ENCODE measurements at places on chromosomes 2 and 18.
A peak's percentile ranks its signal among the peaks of the same experiment; 100 is the strongest.

DNA sequence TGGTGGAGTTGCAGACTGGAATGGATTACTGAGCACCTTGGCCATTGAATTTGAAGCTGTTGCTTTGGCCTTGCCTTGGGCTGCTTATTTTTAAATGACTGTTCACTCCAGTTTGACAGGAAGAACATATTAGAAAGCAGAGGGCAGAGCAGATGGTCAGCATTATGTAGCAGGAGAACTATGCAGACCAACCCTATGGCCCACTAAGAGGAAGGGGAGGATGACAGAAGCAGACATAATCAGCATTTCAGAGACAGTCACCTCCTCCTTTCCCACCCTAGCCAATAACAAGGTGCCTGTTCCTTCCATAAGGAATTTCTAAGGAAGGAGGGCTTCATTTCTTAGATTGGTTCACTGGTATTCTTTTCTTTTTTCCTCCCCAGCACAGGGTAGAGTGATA, 2.4 kb downstream of the CHRNA1 start:
- no peak for DNase-seq

- DNase-seq: no peak
These were observed 12.9 kb upstream of the NCKAP5 start for GRCh38 chr2:133581010-133581760.

GRCh38 chr2:186588421-186588820, 1.4 kb upstream of the ITGAV start:
- no peak for DNase-seq

- no peak for DNase-seq
These were observed 201.9 kb upstream of the TRIB2 start for GRCh38 chr2:12514631-12515437.

DNA sequence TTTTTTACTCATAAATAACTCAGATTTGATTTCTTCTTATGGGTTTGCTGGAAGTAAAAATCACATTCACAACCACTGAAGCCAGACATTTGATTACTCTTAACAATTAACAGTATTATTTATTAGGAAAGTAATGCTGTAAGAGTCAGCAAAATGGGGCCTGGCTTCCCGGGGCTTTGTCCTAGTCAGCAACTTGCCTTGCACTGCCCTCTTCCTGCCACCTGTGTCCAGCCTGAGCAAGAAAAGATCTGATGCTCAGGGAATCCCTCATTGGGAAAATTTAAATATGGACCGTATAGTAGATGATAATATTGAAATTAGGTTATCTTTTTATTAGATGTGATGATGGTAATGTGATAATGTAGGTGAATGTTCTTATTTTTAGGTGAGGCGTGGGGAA, 30.8 kb upstream of the ACYP2 start:
- no peak for DNase-seq

DNA sequence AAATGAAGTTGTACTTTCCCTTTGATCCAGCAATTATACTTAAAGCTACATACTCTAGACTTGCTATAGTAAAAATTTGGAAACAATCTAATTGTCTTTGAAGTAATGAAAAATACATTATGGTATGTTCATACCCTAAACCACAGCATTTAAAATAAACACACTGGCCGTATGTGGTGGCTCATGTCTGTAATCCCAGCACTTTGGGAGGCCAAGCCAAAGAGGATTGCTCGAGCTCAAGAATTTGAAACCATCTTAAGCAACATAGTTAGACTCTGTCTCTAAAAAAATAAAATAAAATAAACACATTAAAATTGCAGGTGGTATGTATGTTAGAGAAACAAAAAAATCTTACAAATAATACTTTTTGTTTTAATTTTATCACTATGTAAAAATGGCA, 208.1 kb upstream of the KLHL14 start:
- DNase-seq: no peak

- DNase-seq: no peak
These were observed 19.0 kb upstream of the FAM178B start for GRCh38 chr2:97005353-97005752.

DNA sequence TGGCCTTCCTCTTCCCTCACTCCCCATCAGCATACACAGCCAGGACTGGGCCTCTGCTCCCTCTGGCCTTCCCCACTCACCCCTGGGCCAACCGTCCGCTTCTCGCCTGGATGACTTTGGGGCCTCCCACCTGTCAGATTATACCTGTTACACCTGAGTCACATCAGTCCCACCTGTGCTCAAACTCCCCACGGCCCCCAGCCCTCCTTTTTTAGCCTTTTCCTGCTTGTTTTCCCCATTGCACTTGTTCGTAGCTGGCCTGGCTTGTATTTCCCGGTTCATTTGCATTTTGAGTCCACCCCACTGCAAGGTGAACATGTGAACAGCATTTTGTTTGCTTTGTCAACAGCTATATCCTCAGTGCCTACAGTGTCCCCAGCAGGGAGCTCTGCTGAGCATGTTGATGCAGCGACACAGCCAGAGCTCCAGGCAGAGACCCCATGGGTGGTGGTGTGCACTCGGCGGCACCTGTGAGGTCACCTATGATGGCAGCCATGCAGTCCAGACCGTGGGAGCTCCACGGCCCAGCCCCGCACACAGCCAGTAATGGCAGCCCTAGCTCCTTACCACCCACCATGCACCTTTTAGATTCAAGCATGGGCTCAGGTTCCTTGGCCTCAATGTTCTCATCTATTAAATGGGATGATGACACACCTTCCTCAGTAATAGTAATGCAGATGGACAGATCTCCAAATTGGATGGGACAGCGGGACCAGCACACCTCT, 276.4 kb upstream of the HS6ST1 start:
- no peak for DNase-seq

- no peak for DNase-seq
These were observed 1154.4 kb downstream of the DPP10 start for GRCh38 chr2:115596659-115597375.

- no peak for DNase-seq
These were observed 42.3 kb downstream of the AAK1 start for GRCh38 chr2:69601179-69601612.

DNA sequence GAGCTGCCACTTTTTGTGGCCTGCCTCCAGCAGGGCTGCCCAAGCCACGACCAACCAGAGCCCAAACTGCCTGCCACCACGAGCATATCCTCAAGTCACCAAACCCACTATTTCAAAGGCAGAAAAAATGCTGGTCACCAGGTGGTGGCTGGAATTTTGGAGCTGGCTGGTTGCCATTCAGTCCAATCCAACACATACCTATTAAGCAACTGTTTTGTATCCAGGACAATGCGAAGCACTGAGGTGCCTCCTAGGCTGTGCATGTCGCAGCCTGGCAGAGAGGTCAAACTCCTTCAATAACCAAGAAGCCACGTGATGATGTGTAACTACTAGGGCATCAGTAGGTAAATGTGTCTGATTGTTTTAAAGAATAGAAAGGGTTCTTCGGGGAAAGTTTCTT, 108.3 kb upstream of the PPP1CB start:
- no peak for DNase-seq

DNA sequence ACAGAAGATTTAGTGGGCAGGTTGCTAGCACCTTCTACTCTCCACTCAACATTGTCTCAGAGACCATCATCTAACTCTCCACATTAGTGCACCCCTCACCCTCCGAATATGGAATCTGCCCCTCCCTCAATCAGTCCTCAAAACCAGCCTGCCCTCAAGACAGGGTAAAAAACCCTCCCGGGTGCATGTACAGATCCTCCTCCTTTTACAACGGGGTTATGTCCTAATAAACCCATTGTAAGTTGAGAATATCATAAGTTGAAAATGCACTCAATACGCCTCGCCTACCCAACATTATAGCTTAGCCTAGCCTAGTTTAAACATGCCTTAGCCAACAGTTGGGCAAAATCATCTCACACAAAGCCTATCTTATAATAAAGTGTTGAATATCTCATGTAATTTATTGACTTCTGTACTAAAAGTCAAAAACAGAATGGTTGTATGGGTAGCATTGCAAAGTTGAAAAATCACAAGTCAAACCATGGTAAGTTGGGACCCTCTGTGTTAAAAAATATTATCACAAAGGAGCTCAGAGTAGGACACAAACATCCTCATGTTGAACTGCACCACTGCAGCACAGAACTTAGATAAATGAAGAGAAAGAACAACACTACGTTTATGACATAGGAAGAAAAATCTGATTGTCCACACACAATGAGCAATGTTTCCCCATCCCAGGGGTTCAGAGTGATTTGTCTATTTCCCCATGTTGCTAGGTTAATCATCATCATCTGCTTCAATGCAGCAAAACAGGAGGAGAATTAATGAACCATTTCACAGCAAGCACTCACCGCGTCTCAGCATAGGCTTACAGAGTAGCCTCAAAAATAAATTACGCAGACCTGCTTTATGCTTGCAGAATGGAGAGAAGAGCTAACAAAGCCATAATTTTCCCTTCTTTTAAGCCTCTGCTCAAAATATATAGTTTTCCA, 184.1 kb upstream of the ARL4C start:
- DNase-seq: no peak

GRCh38 chr2:4258563-4258962, 555.2 kb downstream of the DCDC2C start:
- no peak for DNase-seq

- DNase-seq: no peak
These were observed 104.0 kb downstream of the HIBCH start for GRCh38 chr2:190215620-190216019.

DNA sequence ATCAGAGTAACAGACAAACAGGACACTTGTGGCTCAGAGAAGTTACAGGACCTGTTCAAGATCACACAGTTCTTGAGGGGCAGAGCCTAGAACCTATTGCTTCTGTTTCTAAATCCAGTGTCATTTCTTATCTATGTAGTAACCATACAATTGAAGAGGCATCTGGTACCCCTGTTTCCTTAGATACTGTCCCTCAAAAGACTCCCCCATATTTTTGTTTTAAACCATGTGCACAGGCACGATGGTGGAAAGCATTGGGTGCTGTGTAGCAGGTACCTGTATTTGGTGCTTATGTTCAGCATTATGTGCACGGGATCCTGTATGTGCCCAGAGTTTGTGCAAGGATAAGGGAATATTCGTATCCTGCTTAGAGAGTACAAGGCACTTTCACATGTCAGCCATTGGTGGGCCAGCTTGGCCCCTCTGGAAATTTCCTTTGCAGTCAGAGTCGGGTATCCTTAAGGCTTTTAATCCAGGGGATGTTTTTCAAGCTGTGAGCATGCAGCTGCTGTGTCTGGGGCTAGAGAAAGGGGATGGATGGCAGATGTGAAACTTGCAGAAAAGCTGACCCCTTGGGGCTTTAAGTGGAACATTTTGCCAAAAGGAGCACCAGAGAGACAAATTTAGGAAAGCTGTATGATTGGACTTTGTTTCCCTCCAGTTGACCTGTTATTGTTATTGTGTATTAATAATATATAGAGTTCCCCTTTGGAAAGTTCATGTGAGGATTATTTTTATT, 2.1 kb downstream of the LBH start:
- no peak for DNase-seq

DNA sequence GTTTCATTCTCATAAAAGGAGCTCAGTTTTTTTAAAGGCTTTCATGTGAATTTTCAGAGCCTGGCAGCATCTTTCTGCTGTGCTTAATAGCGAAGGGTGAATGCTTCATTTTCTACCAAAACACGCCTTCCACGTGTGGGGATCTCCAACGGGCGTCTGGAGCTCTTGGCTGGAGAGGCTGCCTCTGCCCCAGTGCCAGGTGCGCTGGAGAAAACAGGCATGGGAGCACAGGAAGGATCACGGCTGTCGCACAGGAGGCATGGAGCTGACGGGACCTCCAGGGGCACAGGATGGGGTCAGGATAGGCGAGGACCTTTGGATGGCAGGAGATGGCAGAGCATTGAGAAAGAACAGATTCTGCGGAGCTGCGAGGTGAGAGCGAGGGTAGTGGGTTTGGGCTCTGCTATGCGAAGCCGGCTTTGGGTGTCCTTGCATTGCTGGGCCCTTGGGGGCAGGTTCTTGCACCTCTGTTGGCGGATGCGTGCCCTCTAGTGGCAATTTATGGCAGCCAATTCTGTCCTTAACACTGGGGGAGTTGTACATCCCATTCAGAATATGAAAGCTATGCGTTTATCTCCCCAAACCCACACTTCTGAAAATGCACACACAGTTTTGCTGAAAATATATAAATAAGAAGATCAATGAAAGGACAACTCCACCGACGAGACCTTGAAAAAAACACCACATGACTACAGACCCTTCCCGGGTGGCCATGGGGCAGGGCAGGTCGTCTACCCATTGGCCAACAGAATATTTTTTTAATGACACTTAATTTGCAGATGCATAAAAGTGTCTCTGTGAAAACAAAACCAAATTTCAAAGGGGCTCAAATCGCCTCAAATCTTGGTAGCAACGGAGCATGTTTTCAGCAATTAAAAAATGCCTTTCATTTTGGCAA, 90.4 kb upstream of the SLC35G4 start:
- DNase-seq: peak; percentile 67

DNA sequence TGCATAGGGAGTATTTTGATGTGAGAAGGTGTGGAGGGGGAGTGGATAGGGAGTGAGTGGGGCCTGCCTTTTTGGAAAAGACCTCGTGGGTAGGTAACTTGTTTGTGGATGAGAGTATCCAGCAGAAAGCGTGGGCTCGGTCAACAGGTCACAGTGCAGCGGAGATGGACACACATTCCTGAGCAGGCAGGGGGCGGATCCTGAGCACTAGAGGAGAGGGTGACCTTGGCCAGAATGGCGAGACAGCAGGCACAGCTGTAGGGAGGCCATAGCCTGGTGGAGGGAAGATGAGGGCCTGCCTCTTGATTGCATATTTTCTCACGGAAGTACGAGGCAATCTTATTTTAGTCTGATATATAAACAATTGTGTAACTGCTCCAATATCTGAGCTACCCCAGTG, 3.6 kb upstream of the MC2R start:
- DNase-seq: no peak

GRCh38 chr2:29755829-29756228, 165.6 kb downstream of the ALK start:
- DNase-seq: no peak

DNA sequence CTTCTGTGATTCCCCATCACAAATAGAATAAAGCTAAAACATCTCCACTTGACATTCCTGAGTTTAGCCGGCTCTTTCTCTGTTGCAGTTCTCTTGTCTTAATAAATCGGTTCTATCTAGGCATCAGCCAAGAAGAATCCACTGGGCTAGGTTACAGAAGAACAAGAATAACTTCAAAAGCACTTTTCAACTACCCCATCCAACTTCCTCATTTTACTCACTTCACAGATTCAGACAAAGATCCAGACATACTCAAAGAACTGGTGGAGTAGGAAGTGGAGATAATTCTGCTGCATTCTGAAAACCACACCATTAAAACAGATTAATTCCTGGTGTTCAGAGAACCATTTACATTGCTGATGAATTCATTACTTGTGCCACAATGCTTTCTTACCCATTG, 9.6 kb upstream of the ALPK2 start:
- DNase-seq: no peak

DNA sequence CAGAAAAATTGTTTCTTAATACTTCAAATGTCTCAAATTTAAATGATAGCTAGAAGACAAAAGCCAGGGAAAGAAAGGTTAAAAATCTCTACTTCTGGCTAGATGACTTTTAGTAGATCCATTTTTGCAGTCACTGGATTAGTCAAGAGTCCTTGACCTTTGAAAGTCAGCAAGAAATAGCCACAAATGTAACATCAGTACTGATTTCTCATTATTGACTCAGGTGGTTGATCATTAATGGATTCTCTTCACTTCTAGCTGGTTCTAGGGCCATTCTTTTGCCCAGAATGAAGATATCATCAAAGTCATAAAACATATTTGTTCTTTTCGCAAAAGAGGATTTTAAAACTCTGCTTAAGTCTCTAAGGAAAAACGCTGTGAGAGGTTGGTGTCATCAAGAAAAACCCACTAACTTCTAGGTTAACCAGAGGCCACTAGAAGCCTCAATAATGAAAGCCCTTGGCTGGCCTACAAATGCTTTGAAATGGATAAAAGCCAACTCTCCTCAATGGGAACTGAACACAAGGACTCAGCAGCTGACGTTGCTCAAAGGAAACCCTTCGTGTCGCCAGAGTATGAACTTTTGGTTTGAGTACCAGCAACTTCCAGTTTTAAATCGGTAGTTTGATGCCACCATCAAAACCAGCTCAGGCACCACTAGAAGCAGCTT, 66.3 kb downstream of the IRS1 start:
- DNase-seq: no peak

All from D341Med (cell line).